ENCODE measurements at places on chromosomes 4 and X.

DNA sequence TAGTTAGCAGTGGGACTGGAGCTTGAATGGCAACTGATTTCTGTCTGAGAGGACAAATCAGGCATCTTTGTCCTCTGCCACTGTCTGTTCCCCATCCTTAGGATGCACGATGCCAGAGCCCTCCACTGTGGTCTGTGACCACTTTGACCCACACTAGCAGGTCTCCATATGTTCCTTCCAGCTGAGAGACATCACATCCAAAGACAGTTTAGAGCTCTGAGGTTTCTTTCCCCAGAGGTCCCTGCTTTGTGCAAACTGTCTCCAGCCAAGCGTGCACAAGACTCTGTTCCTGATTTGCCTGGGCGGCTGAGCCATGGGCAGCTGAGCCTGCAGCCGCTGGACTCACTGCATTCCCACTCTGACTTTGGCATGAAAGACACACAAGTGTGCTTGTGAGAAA is 98.0 kb downstream of the PTTG2 start:
- no peak for ATAC-seq

DNA sequence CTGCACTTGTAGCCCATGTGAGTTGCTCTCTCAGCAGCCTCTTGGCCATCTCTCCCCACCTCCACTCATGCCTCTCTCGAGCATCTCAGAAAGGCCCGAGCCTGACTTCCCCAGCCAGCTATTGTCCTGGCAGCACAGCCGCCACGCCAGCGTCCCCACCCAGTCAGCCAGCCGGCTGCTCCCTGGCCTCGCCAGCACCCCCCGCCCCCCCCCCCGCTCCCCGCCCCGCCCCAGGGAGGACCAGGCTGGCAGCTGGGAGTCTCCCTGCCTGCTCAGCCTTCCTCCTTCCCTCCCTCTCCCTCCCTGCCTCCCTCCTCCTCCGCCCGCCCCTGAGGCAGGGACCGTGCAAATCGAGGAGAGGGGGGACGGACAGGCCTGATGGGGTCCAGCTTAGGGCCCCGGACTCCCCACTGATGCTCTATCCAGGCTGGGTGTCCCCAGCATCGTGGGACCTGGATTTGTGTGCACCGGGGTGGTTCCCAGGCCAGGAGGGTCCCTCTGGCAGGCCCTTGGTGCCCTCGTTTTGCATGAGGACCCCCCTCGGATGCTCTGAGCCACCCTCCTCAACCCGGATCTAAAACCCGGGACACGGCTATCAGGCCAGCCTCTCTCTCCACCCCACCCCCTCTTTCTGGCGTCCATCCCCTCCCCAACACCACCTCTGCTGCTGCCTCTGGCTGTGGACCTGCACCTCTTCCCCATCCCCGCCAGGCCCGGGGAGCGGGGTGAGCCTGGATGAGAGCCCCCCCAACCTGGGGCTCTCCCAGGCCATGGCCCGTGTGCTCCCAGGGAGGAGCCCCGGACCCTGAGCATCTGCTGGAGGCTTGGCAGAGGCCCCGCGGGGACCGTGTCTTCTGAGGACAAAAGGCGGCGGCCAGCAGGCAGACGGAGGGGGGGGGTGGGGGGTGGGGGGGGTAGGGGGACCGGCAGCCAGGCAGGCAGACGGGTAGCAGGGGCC is at the start of gene GPR173:
Gene GPR173 (plus strand): TSS at position 621 of the 958 bp plus-strand sequence. CDS start 27,833 bp downstream, outside the sequence.
- peak; percentile 41 for ATAC-seq

DNA sequence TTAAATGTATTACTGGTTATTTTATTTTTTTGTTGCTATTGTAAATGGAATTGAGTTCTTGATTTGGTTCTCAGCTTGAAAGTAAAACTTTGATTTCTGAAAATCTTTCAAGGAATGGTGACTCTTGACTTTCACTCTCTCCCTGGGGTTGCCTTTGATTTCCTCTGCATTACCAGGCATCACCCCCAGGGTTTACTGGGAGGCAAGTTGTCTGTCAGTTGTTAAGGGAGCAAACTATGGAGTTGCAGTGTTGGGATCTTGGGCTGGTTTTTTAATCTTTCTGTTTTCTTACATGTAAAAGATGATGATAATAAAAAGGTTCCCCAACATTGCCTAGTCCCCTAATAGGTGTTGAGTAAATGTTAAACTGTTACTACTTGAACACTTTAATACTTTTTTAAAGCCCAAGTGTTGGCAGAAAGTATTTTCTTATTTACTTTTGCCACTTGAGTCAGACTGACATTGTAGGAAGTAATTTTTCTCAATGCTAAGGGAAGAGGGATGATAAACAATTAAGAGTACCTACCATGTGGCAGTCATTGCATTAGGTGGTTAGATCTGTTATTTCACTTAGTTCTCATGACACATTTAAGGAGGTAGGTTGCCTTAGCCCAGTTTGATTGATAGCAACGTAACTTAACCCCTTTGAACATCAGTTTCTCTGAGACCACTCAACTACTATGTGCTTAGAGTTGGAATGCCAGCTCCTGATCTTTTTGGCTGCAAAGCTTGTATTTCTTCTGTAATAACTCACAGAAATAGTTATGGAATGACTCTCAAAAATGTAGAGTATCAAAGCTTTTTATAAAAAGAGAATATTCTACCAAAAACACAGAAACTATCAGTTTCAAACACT is 67.1 kb downstream of the DCLK2 start:
- ATAC-seq: no peak

- ATAC-seq: no peak
Measured at GRCh38 chr4:77187322-77187721, 30.3 kb downstream of the CCNG2 start.
